Peyer's patch (tissue), 4 donors: ENCODE measurements at places on chromosomes 2 and 18. TPM values are rescaled to one million over a fixed set of nuclear protein-coding genes. Genes with fewer than 3 reads are reported as not detected.

Gene MEIS1
- total RNA-seq, result 20.5 TPM

Gene TOGARAM2
- 1.1 TPM for total RNA-seq

Gene ACMSD
- total RNA-seq, result not detected

Gene ANKRD30B
- total RNA-seq, result not detected

Gene ZNF396
- 5.1 TPM for total RNA-seq

Gene L3MBTL4
- total RNA-seq, result 6.5 TPM

Gene CHRNG
- not detected for total RNA-seq

Gene NEU4
- 68.8 TPM for total RNA-seq

Gene SPP2
- total RNA-seq, result not detected
